ENCODE measurements at places on chromosomes 7 and 10.

DNA sequence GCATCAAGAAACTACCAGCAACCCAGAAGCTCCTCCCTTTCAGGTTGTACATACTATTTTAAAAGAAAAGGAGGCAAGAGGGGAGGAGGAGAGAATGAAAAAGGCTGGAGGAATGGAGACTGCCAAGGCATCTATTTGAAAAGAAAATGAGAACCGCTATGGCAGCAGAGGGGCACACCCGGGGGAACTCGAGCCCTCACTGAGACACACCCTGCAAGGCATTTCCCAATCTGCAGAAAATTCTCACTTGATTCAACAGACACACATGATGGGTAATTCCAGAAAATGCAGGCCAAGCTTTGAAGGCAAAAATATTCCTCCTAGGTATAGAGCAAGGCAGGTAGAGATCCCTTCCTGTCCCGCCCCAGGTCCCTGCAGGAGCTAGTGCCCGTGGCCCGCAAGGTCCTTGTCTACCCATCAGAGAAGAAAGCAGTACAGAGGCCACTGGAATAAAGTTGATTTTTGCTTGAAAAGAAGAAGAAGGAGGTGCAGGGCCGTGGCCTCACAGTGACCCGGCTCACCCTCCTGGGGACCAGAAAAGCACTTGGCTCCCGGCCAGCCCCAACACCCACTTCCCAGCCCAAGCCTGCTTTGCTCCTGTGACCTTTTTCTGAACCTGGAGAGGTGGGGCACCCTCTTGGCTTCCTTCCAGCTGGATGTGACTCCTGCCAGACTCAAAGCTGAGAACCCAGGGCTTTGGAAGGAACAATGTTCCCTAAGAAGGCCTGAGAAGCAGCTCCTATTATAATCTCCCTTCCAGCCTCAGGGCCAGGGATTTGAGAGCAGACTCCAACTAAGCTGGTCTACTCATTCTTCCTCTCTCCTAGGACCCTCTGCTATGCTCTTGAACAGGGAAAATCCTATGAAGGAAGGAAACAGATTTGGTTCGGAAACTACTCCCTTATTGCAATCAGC, 6.2 kb upstream of the PIK3CG start:
- no peak for DNase-seq

DNA sequence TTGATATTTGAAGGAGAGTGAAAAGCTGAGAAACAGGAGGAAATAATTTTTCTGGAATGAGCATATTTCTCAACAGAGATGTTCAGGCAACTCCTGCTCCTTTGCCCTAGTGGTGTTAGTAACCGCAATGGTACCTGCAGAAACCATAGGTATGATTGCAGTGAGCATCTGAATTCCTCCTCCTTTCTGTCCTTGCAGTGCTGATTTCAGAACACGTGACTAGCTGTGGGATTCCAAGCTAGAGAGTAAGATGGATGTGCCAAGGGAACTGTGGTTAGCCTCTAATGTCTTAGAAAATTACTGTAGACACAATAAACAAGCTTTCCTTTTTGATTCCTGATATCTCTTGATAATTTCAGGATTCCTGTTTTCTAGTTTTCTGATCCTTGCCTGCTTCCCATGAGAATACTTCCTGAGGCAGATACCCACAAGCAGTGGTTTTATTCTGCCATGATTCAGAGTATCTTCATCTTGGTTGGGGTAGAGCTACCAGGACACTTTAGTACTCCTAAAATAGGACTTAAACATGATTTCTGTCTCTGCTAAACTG, 27.5 kb downstream of the LRGUK start:
- no peak for DNase-seq

- no peak for DNase-seq
These were observed 17.5 kb upstream of the ANLN start for GRCh38 chr7:36372156-36372555.

DNA sequence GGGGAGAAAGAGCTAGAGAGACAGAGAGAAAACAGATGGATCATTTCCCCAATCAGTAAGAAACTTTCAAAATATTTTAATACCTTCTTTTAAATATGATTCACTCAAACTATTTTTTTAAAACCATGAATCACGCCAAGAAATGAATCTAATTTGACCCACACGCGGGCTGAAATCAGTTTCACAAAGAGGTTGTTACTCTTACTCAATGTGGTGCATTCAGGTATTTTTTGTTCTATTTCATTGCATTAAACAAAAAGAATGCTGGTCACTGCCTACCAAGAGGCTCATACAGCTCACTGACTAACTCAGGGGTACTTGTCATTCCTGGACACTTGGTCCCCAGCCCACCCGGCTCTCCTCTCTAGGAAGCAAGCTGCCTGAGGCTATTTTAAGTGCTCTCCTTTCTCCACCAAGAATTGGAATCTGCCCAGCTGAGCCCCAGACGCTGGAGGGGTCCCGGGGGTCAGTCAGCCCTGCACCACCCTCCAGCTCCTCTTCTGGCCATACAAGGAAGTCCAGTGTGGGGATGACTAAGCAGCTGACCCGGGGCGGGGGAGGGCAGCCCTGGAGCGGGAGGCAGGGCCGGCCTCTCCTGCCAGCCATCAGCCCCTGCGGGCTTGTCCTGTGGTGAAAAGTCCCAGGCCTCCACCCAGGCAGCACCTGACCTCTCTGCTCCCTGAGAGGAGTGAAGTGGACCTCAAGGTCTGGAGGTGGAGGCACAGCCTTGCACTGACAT, 21.7 kb upstream of the PFKP start:
- DNase-seq, result peak; percentile 76

- DNase-seq, result no peak
These were observed 63.9 kb downstream of the VOPP1 start for GRCh38 chr7:55508221-55509011.

- peak; percentile 88 for DNase-seq
These were observed 5.3 kb upstream of the PRKRIP1 start for GRCh38 chr7:102390697-102391484.

Data from sigmoid colon (tissue), 7 donors.